Stromal cell of bone marrow (primary cell): ENCODE measurements at places on chromosomes 7 and 10.

- DNase-seq = no peak
Measured at GRCh38 chr7:157532068-157532467, 195.3 kb downstream of the DNAJB6 start.

DNA sequence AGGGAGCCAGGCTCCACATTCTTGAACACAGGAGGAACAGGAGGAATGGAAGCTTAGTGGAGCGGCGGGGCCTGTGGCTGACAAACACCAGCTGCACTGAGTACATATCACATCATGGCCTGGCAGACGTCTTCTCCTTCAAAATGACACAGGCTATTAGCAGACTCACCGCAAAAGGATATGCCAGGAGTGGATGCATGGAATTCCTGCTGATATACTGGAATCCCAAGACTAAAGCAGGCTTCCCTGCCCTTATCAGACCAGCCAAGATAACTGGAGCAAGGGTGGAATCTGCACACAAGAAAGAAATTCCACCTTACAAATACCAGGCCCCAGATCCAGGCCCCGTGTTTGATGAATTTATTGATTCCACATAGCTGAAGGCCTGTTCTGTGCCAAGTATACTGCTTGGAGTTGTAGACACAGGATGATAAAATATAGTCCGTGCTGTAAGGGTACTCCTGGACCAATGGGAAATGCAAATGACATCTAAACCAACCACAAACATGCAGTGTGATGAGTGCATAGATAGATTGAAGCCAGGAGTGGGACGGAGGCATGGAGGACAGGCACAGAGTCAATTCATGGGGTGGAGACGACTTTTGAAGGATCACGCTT, 480.5 kb upstream of the ZMIZ1 start:
- DNase-seq = peak; percentile 22

DNA sequence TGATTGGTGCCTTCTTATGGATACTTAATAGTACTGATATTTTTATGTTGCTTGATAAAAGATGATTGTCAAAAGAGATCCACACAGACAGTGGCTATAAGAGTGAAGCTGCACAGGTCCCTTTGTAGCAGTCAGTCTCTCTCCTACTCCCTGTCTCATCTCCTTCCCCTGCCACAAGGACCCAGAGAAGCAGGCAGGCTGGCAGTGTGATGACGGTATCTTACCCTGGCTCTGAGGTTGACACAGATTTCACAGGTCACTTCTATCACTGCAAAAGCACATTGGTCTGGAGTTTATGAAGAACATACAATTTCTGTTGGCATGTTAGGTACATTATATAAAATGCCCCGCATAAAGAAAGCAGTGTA, 64.4 kb upstream of the AHR start:
- no peak for DNase-seq

DNA sequence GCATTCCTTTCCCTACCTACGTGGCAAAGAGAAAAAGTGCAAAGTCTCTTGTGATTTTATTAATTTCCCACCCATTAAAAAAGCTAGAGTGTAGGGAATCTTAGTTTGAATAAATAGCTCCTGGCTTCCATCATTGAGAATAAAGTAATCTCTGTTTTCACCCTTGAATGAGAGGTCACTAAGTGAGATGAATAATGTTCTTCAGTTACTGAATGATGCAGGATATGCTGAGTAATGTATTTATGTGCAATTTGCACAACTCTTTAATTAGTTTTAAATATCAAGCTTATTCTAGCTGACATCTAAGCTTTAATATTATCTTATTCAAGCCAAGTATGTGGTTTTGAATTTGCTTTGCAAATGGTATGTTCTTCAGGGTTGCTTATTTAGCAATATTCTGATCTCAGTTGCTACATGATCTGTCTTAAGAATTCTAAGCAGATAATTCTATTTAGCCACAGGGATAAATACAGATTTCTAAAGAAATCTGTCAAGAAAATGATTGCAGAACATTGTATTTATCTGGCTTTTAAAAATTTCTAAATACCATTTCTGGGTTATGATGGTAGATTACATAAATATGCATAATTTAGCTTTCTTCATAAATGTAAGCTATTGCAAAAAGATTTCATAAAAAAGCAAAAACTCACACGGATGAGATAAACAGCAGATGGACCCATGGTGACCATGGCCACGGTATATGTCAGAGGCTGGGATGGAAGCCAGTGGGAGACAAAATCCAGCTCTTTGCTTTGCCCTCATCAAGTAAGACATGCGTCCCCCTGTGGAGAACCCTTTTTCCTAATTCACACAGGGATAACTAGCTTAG, 141.0 kb downstream of the MACC1 start:
- no peak for DNase-seq

DNA sequence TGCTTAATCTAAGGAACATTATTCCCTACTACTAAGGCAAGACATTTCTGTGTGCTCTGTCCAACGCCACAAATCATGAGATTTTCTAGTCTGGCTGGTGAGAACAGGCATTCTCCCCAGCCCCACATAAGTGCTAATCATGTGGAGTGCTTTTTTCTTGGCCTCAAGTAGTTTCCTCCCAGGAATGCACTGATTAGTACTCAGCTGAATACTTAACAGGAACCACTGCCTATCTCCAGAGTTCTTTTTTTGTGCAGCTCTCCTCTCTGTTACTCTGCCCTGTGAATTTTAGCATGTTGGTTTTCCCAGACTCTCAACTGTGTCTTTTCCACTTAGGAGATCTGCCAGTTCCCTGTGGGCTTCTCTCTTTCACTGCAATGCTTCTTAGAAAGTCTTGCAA, 1098.5 kb upstream of the LRRTM3 start:
- DNase-seq = no peak

DNA sequence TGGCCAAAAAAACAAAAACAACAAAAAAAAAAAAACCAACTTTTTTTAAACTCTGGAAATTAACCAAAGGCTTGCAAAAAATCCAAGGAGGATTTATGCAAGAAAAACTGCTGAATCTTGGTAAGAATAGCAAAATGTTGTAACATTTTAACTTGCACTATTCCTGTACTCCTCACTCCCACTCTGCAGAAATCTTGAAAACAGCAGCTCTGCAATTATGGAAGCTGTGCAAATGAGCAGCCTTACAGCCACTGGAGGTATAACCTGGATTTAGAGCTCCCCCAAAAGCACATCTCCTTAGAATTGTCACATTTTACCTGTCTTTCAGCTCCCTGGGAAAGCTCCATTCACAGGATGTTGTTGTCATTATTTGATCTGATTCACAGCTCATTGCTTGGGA, 41.8 kb upstream of the LRGUK start:
- no peak for DNase-seq

- DNase-seq = no peak
Measured at GRCh38 chr7:75531359-75531821, 39.3 kb downstream of the SPDYE5 start.

GRCh38 chr10:18759575-18759974, 100.3 kb downstream of the ARL5B start:
- no peak for DNase-seq

DNA sequence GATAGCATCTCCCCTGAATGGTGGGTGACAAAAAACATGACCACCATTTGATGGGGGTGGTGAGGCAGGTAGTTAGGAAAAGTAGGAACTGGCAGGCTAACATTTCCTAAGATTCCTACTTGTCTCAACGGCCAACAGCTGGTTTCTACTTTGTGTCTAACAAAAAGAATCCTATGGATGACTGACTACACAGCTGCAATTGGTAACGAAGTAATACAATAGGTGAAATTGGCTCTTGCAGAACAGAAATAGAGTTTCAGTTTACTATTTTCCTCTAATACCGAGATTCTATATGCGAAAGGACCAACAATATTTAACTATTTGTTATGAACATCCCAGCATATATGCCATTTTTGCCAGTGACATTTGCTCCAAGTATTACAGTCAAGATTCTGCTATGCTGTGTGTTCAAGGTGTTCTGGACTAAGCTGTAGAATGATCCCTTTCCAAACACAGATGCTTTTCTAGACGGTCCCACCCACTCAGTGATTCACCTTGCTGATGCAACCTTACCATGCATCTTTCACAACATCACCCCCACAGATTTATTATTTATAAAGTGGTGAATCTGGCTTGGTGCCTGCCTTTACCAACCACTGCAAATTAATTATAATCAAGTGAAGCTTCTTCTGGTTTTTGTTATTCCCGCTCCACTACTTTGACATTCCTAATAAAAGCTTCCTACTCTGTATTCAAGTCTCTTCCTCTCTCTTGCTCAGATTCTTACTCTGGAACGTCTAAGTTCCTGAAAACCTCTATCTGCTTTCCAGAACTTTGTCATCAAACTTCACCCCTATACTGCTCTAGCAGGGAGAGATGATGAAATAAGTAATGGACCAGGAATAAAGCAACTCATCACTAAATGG, 16.8 kb downstream of the BBIP1 start:
- DNase-seq = no peak

GRCh38 chr10:118590334-118590733, 5.1 kb downstream of the PRLHR start:
- DNase-seq = no peak

DNA sequence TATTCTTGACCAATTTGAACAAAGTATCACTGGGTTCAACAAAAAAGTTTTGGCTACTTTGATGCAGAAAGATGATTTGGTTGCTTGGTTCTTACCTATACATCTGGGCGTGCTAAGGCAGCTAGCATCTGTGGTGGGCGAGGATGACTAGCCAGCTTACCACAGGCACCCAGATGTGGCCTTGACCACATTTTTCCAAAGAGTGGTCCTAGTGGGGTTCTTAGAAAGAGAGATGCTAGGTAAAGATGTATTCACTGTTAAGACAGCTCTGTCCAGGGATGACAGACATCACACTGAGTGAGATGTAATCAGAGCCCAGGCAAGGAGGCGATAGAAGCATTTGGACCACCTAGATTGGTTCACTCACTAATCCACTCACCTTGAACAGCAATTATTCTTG, 785 bp downstream of the DNTT start:
- DNase-seq = no peak

DNA sequence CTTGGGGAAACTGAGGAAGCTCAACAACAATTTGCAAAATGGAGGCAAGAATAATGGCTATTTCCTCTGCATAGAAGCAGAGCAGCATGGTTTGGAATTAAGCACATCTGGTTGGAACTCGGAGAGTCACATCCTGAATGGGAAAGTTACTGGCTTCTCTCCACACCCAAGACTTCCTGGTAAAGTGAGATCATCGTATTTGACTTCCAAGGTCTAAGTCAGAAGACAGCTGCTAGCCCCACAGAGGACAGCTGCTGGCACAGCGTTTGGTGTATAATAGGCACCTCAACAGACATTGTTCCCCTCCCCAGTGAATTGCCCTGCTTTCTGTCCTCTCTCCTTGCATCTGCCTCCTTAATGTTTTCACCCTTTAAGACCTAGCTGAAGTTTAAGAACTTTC, 37.0 kb upstream of the NRF1 start:
- DNase-seq = peak; percentile 88

DNA sequence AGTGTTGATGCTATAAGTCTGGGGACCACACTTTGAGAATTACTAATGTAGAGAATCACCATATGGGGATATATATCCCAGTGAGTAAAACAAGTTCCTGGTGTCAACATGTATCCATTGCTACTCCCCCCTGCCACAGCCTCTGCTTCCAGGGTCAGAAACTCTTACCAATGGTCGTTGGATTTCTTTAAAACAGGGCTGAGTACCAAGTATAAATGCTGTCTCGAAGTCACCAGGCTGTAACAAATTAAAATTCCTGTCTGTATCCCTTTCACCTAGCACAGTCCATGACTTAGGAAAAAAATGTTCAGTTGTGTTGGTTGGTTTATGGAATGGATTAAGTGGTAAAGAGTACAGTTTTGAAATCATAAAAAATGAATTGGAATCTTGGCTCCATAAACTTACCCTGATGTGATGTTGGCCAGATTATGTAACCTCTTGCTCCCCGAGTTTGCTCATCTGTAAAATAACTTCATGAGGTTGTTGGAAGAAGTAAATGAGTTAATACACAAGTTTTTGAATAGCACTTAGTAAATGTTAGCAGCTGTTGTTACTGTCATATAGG, 364.0 kb upstream of the LRGUK start:
- DNase-seq = no peak

GRCh38 chr10:120783867-120784266, 67.3 kb upstream of the WDR11 start:
- no peak for DNase-seq

DNA sequence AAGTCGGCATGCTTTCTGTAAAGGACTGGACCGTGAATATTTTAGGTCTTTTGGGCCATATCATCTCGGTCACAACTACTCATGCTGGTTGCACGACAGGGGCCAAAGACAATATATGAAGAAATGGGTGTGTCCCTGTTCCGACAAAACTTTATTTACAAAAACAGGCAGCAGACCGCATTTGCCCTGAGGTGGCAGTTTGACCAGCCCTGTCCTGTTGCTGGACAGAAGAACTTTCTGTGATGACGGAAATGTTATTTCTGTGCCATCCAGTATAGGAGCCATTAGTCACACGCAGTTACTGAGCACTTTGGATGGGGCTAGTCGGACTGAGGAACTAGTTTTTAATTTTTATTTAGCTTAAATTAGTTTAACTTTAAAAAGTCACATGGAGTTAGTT, 112.8 kb upstream of the CARD11 start:
- no peak for DNase-seq

DNA sequence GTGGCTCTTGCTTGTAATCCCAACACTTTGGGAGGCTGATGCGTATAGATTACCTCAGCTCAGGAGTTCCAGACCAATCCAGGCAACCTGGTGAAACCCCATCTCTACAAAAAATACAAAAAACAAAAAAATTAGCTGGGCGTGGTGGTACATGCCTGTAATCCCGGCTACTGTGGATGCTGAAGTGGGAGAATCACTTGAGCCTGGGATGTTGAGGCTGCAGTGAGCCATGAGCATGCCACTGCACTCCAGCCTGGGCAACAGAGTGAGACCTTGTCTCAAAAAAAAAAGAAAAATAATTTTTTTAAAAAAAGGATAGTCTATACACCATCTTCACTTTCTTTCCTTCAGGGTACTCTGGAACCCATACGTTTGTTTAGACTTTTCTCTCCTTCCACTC, 6.2 kb downstream of the REEP3 start:
- DNase-seq = no peak

DNA sequence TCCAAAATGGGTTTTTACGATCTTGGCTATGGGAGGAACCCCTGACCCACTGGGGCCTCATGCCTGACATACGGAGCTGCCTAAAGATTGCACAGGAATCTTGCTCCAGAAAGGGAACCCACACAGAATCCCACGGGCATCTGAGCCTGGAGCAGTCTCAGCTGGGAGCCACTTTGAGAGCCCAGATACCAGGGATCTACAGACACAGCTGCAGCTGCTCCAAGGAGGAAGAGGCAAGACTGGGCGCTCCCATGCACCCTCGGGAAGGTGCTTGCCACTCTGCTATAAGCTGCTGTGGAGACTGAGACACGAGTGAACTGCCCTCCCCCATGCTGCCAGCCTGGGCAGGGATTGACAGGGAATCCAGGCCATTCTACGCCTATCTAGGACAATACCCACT, 202.5 kb downstream of the REEP3 start:
- DNase-seq = no peak
